ENCODE measurements at places on chromosomes 5 and 9. TPM values are rescaled to one million over a fixed set of nuclear protein-coding genes. Genes with fewer than 3 reads are reported as not detected.

- DNase-seq = no peak
Observed at GRCh38 chr9:115164511-115164974, 46.6 kb upstream of the TNC start.

- no peak for DNase-seq
Observed at GRCh38 chr9:116370556-116370955, 217.0 kb downstream of the PAPPA start.

DNA sequence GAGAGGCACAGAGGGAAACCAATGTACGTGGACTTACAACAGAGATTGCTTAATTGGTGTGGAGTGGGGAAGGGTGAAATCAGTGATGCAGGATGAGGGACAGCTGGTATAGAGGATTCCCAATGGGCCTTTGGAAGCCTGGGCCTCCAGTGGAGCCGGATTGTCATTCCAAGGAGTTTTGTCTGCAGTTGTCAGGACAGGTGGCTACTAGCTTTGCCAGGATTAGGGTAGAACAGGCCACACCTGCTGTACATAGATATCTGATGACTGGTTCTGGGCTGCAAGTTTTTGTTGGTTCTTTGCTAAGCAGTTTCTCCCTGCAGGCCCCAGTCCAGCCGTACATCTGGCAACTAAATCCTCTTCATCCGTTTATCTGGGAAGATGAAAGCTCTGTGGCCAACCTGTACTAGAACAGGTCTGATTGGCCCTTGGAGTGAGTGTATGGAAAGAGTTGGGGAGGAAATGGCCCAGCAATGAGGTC lies 4.2 kb downstream of the SKP2 start:
- DNase-seq = no peak

GRCh38 chr5:59089767-59090166 lies 506.9 kb downstream of the RAB3C start:
- no peak for DNase-seq

DNA sequence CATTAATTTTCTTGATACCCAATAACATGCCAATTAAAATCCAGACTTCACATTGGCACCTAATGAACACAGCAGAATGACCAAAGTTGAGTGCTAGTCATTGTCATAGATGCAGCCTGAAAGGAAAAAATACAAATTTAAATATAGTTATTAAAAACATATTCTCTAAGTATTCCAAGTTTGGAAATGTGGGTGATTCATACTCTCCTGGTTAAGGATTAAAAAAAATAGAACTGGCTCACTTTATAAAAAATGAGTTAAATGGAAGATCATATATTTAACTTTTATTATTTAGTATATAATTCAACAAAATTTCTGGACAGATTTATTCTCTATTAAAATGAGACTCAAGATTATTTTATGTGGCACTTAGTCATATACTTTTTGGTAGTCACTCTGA lies 33.2 kb upstream of the RICTOR start:
- no peak for DNase-seq

DNA sequence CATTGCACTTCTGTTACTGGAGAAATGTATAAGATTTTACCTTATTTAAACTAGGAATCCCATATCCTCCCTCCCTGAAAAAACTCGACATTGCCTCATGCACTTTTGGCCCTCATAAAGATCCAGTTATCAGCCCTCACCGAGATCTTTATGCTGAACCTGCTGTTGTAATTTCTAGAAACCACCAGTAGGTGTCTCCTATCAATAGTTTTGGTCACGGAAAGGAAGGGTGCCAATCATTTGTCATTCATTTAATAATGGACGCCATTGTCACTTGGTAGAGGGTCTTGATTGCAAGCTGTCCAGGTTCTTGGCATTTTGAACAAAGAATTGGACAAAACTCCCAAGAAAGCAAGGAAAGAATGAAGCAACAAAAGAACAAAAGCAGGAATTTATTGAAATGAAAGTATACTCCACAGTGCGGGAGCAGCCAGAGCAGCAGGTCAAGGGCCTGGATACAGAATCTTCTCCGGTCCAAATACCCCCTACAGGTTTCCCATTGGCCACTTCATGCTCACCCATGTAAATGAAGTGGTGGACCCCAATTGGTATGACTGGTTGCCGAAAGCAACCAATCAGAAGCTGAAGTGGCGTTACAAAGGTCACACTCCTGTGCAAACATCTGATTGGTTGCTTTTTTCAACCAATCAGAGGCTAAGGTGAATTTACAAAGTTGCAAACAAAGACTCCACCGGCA lies 524.3 kb downstream of the PSAT1 start:
- peak; percentile 10 for DNase-seq

GRCh38 chr9:26939955-26940711 lies 6.9 kb downstream of the PLAA start:
- DNase-seq = no peak

GRCh38 chr5:103224118-103224893 lies 34.3 kb upstream of the MACIR start:
- DNase-seq = peak; percentile 64

GRCh38 chr9:68759981-68760673 lies 55.1 kb downstream of the PIP5K1B start:
- no peak for DNase-seq

- no peak for DNase-seq
Observed at GRCh38 chr5:94778299-94778698, 159.8 kb downstream of the SLF1 start.

GRCh38 chr9:109726119-109726518 lies 53.9 kb upstream of the PALM2AKAP2 start:
- no peak for DNase-seq

DNA sequence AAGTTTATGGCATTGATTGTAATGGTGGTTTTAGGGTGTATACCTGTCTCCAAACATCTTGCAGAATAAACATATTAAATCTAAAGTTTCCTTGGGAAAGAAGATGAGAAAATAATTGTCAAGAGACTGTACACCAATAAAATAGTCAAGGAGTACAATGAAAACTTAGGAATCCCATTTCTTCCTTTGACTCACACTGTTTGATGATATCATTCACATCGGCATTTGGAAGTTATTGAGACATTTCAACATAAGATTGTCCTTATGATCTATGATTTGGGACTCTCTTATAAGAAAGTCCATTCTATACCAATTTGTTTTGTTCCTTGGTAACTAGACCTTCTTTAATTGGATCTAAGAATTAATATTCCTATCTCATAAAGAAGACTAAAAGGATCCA lies 482.7 kb downstream of the RAB3C start:
- no peak for DNase-seq

GRCh38 chr5:156695774-156696173 lies 154.3 kb upstream of the PPP1R2B start:
- DNase-seq = no peak

DNA sequence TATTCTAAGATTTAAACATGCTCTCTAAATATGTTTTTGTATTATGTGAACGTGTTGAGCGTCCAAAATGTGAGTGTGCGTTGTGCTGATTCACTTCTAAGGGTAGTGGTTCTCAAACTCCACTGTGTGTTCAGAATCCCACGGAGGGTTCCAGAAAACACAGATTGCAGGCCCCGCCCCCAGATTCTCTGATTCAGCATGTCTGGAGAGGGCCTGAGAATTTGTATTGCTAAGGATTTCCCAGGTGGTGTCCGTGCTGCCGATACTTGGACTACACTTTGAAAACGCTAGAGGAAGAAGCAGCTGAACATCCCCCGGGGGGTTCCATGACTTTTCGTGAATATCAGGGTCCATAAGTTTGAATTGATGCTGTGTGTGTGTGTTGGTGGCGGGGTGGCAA lies 1043.2 kb upstream of the WWC1 start:
- no peak for DNase-seq

DNA sequence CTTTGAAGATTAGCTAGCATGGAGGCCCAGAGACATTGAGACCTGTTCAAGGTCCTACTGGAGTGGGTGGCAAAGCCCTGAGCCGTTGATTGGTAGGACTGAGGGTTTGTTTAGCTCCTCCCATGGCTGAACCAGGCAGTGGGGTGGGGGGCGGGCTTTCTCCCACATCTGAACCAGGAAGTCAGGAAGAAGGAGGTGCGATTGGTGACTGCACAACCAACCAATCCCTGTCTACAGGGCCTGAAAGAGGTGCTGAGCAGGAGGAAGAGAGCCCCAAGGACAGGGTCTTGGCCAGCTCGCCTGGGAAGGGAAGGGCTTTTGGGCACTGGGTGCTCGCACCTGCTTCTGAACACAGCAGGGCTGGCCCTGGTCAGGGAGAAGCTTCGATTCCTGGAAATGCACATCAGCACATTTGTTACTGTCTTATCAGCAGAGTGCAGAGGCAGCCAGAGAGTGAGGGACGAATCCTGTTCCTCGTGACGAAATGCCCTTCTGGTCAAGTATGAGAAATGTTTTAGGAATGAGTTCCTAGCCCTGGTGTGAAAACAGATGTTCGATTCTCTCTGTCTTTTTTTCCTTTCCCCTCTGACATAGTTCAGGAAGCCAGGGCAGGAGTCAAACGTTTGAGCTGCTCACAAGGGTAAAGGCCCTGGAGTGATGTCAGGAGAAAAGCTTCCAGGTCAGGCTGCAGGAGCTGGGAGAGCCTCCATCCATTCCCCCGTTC lies 294.8 kb upstream of the KLF4 start:
- no peak for DNase-seq

DNA sequence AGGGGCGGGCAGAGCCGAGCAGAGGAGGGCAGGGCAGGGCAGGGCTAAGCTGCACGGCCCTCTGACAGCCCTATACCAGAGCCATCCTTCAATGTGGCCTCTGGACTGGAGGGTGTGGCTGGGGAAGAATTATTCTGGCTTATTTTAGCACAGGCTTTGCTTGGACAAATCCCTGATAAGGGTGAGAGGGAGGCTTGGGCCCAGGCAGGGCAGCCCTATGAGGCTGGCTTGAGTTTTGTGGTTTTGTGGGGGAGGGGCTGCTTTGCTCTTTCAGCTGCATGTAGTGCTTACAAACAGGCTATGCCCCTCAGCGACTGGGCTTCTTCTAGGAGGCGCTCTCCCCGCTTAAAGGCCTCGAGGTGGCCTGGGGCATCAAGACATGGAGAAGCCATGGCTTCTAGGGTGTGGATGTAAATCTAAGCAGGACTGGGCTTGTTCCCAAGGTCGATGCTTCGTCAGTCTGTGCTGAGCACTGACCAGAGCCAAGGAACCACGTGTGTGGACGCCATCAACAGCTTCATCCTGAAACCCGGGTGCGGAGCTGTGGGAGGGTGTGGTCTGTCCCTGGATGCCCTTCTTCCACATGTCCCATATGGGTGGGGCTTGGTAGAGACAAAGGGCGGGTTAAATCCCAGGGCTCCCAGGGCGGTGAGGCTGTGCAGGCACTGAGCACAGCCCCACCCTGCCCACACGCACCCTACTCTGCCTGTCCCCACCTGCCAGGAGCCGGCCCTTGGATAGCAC lies 45.7 kb upstream of the IPPK start:
- no peak for DNase-seq

- DNase-seq = no peak
Observed at GRCh38 chr5:159786901-159787691, 129.2 kb upstream of the ADRA1B start.

DNA sequence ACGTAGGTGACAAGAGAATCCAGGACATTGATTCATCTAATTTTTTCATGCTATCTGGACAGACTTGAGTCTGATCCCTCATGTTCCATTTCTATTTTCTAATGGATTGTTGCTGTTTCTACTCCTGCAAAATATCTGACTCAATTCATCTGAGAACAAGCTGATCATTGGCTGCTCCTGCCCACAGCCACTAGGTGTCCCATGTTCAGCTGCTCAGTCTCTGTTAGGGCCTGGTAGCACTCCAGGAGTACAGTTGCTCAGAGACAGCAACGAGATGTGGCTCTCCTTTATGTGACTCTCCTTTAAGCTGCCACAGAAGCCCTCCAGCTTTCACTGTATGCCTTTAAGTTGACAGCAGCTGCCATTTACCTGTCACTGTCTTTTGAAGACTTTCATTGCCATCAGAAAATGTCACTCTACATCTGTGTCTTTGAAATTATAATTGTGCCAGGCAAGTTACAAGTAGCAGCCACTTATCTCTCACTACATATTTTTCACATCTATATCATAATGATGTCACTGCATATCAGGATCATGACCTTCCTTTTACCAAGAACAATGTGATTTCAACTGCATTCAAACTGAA lies 1944.2 kb upstream of the NUDT12 start:
- DNase-seq = no peak

- no peak for DNase-seq
Observed at GRCh38 chr5:169610606-169611005, 26.5 kb upstream of the DOCK2 start.

DNA sequence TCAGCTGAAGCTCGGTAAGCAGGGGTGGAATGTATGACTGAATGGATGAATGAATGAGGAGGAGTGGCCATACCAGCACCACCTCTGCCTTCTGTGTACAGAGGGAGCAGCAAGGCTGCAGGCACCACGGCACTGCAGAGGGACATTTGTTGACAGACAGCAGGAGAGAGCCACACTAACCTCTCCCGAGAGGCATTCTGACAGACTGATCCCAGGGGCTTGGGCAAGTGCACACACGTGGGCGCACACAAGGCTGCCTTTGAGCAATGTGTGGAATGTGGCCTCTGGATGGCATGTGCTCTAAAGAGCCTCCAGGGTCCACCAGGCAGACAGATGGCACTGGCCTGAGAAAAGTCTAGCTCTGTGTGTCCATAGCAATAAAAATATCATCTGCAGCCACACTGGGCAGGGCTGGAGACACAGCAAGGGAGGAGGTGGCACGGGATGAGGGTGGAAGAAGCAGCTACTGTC lies 111.8 kb downstream of the ACTL7B start:
- DNase-seq = no peak

DNA sequence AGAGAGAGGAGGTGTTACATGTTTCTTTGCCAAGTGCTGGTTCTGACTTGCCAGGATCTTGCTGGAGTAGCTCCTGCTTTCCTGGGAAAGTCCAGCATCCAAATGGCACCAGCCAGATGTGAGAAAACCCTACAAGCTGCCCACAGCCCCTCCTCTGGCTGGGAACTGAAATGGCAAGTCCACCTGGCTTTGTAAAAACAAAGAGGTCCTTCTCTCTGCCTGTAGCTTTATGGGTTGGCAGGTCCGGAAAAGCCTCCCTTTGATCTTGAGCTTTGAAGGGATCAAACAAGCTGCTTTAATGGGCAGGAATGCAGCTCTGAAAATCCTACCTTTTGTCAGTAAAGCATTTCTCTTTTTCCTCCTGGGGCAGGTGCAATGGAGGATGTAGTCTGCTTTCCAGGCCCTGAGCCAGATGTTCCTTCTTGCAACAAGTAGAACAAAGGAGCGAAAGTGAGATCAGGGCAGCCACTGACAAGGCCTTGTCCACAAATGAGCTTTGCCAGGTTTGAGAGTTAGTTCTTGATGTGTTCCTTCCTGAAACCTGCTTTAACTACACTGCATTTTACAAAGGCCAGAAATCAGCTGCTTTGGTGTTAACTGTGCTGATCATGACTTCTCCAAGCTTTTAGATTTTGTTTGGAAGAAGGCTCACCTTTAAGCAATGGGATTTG lies 456.7 kb downstream of the ZNF608 start:
- no peak for DNase-seq

GRCh38 chr9:94859891-94860290 lies 133.4 kb downstream of the AOPEP start:
- no peak for DNase-seq

The PTGER4 gene
- total RNA-seq = 45.7 TPM

The PCDHB4 gene
- not detected for total RNA-seq

The IL33 gene
- total RNA-seq = not detected

The TMC1 gene
- not detected for total RNA-seq

The OLFM1 gene
- total RNA-seq = not detected

The SMIM15 gene
- total RNA-seq = 57.2 TPM

The SPATA31D4 gene
- total RNA-seq = not detected

The NIPAL4 gene
- total RNA-seq = 0.10 TPM
